Tibial nerve (tissue), 4 donors: ENCODE measurements at places on chromosomes 1 and 21.
A peak's percentile ranks its signal among the peaks of the same experiment; 100 is the strongest.

- DNase-seq = no peak
Observed at GRCh38 chr1:114750780-114751179, 7.0 kb downstream of the CSDE1 start.

GRCh38 chr1:7456722-7457082 lies 314.4 kb upstream of the VAMP3 start:
- no peak for DNase-seq

- no peak for DNase-seq
Observed at GRCh38 chr1:224082146-224082545, 31.8 kb upstream of the FBXO28 start.

GRCh38 chr1:200041337-200042118 lies 14.0 kb downstream of the NR5A2 start:
- no peak for DNase-seq

GRCh38 chr1:110780600-110781484 lies 92.1 kb upstream of the CD53 start:
- DNase-seq = peak; percentile 32

DNA sequence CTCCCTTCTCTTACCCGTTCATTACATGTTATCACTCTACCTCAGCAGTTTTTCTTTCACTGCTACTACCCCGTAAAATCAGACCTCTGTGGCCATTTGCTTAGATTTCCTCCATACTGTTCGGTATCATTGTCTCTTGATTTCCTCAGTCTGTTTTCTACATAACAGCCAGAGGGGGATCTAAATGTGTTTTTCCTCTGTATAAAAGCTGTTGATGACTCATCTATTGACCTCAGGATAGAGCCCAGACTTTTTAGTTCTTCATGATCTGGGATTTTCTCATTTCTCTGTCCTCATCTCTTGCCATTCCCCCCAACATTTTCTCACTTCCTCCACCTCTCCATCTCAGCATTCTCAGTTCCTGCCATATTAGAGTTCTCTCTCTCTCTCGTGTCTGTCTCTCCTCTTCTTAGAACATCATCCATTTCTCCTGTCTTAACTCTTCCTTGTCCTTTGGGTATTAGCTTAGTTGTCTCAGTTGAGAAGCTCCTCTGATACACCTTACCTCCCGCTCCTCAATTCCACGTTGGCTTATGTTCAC lies 10.5 kb downstream of the OTUD3 start:
- no peak for DNase-seq

DNA sequence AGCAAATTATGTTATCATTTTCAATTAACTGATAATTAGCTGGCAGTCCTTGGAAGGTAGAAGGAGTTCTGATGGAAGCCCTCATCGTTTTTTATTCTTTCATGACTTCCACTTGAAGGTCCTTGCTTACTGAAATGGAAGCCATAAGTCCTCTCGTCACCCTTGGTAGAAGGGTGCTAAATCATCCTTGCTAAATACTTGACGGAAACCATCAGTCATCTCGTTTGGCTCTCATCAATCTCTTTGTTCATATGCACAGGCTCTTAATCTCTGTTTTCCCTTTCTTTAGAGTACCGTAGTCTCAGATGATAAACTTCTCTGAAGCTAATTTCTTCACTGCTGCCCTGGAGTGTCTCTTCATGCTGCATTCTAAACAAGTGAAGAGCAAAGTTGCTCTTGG lies 34.5 kb downstream of the UCK2 start:
- no peak for DNase-seq

DNA sequence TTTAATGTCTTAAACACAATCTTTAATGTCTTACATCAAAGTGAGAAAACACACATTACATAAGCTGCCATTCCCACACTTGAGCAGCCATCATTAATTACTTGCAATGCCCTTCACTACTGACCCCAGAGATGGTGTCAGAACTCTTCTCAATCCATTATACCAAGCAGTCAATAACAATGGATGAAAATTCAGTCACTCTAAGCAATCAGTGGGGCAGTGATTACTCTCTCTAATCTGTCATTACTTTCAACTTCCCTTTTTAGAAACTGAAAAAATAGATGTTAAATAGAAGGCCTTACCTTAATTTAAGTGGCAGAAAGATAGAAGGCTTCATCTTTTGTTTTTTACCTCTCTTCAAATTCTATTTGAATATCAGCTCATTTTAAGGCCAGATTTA lies 9.7 kb upstream of the FRRS1 start:
- DNase-seq = no peak

- no peak for DNase-seq
Observed at GRCh38 chr21:22597660-22598255, 1599.5 kb downstream of the NCAM2 start.

- peak; percentile 70 for DNase-seq
Observed at GRCh38 chr1:45339789-45340558, at the start of the genes MUTYH and TOE1. MUTYH (minus strand) TSS chr1:45340440; CDS start chr1:45334505, 5,935 bp downstream. TOE1 (plus strand) TSS chr1:45340170; CDS start chr1:45340253, 83 bp downstream.

DNA sequence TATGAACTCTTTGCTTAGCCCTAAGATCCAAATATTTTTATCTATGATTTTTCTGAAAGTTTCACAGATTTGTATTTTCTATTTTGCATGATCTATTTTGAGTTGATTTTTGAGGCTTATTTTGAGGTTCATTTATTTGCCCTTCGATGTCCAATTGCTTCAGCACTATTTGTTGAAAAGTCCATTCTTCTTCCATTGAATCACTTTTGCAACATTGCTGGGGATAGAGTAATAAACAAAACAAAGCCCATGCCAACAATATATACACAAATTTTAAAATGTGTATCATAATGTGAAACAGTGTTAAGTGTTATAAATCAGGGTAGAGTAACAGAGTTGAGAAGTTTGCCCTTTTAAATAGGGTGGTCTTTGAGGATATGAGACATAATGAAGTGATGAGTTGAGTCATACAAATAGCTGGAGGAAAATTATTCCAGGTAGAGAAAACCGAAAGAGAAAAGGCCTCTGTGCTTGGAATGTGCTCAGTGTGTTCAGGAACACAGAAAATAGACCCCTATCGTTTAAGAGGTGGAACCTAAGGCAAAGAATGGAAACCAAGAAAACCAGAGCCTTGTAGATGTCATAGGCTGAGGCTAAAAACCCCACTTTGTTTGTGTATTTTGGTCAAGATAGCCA lies 172.7 kb upstream of the NR5A2 start:
- no peak for DNase-seq

DNA sequence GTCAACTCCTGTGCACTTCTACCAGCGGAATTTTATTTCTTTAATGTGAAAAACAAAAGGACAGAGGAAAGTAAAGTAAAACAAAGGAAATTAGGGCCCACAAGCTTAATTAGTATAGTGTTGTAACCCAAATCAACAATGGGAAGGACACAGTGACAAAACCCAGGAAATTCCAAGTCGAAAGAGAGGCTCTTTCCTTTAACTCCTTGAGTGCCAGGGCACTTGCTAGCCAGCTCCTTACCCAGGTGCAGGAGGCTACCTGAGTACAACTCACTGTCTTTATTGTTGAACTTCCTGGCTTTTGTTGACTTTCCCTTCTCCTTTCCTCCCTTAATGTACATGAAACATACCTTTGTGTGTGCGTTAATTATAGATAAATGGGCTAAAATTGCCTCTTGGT lies 55.0 kb downstream of the PEX14 start:
- no peak for DNase-seq

DNA sequence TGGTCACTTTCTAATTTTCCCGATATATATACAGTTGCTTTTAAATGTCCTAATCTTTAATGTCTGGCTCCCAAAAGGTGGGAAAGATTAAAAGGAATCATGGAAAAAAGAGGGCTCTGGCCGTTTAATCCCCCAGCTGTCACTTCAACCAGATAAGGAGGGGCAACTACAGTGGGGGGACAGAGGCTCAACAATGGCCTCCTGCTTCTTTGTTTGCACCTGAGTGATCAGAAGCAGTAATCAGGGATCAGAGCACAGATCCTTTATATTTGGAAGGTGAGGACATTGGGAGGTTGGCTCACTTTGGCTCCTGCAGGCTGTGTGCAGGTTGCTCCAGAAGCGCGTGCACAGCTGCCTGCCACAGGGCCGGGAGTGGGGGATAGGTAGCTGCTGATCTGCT lies 212.8 kb downstream of the FMN2 start:
- no peak for DNase-seq

DNA sequence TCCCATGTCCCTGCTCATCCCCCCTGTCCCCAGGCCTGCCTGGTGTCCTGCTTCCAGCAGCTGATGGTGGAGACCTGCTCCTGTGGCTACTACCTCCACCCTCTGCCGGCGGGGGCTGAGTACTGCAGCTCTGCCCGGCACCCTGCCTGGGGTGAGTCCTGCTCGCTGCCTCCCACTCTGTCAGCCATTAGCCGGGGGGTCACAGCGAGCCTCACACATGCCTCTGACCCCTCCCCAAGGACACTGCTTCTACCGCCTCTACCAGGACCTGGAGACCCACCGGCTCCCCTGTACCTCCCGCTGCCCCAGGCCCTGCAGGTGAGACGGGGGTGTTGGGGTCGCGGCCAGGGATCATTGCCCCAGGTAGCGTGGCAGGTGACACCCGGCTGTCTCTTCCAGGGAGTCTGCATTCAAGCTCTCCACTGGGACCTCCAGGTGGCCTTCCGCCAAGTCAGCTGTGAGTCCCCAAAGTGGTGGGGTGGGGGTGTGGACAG lies 10.0 kb downstream of the SCNN1D start:
- no peak for DNase-seq

DNA sequence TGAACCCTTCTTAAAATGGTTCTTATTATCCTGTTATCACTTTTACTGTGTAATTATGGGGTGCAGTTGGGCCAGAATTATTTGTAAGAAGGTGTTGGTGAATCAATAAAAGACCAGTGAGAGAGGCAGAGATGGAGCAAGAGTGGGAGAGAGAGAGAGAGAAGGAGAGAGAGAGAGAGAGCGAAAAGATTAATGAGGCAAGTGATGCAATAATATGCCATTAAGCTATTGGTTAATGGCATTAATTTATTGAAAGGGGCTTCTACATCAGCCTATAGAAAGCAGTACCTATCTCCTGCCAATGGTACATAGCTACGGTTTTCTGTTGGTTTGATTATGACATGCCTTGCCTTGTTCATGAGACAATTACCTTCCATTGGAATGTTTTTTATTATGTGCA lies 388.7 kb downstream of the RPS6KC1 start:
- DNase-seq = no peak

- DNase-seq = no peak
Observed at GRCh38 chr1:214427871-214428277, 123.5 kb downstream of the PTPN14 start.

GRCh38 chr1:16048573-16049189 lies 5.1 kb downstream of the CLCNKB start:
- no peak for DNase-seq

- DNase-seq = no peak
Observed at GRCh38 chr1:231557898-231558707, 29.6 kb downstream of the TSNAX start.

GRCh38 chr1:107100331-107100984 lies 40.4 kb upstream of the NTNG1 start:
- DNase-seq = no peak

GRCh38 chr1:207006083-207006482 lies 26.5 kb downstream of the C1orf116 start:
- DNase-seq = no peak

DNA sequence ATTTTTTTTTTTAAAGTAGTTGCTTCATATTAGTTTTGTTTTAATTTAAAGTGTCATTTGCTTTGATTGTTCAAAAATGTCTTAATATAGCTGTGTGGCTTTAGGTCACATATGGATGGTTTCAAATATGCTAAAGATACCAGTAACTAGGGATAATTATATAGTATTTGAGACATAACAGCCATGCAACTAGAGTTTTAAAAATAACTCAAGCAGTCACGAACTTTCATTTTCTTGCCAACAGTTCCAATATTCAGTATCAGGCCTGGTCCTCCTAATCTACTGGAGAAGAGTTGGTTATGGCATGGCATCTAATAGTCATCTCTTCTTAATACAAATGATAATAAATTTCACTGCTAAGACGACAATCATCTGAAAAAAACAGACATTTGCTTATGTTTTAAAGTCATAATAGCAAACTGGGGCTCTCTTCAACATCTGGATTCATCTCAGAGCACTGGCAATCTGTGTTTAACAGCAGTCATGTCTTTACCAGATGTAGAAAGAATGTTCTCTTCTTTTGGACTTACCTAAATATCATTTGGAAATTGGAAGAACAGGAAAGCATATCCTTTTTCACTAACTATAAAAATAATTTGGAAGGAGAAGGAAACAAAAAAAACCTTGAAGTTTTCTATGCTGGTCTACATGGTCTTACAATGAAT lies 24.1 kb upstream of the A3GALT2 start:
- no peak for DNase-seq

- DNase-seq = no peak
Observed at GRCh38 chr1:104795931-104796330, 1046.2 kb downstream of the AMY1C start.

- DNase-seq = no peak
Observed at GRCh38 chr1:223819730-223820514, 25.8 kb downstream of the TP53BP2 start.

GRCh38 chr1:48760857-48761256 lies 15.8 kb downstream of the BEND5 start:
- no peak for DNase-seq

GRCh38 chr1:32869923-32870614 lies 643 bp downstream of the FNDC5 start:
- no peak for DNase-seq

GRCh38 chr1:61654067-61654466 lies 70.9 kb downstream of the TM2D1 start:
- DNase-seq = no peak

GRCh38 chr1:32240140-32240951 lies 6.7 kb upstream of the FAM167B start:
- peak; percentile 34 for DNase-seq

DNA sequence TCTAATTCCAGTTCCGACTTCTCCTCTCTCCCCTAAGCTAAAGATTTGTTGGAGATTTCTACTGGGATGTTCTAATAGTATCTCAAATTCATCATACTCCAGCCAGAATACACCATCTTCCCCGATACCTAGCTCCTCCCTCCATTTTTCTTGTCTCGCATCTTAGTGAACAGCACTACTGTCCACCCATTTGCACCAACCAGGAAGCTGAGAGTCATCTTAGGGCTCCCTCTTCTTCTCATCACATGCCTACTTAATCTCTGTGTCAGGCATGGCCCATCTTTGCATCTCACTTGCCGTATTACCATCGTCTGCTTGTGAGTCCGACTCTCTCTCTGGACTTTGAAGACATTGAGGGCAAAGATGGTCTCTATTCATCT lies 3.5 kb upstream of the TRIM63 start:
- no peak for DNase-seq

GRCh38 chr1:151616505-151616849 lies 4.6 kb downstream of the SNX27 start:
- no peak for DNase-seq

DNA sequence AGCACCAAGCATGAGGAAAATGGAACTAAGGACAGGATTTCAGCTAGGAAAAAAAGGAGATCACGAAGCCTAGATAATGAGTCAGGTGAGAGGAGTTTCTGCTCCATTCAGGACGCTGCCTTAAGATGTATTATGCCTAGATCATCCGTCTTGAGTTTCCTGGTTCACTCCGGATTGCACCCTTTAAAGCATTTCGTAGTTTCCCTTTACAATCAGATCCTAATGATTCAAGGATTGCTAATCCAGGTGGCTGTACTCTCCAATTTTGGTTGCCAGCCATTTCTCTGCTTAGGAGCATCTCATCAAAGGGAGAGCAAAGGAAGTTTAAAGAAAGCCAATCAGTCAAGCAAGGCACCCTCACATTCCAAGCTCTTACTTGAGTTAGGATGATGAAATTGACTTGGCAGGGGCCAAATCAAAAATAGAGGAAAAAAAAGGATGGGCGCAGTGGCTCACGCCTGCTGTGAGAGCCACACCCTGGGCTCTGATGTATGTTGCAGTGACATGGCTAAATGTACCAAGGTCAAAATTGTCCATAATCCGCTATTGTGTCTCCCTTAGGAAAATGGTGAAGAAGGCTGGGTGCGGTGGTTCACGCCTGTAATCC lies 156.9 kb upstream of the SOD1 start:
- no peak for DNase-seq

- DNase-seq = no peak
Observed at GRCh38 chr1:25161981-25162380, 70.3 kb downstream of the SYF2 start.
